ENCODE measurements at places on chromosomes 4 and X.
A peak's percentile ranks its signal among the peaks of the same experiment; 100 is the strongest.

GRCh38 chr4:25966171-25966570, 52.2 kb downstream of the SMIM20 start:
- DNase-seq, result peak; percentile 80

GRCh38 chr4:174036111-174036510, 247.4 kb downstream of the FBXO8 start:
- no peak for DNase-seq

- no peak for DNase-seq
Measured at GRCh38 chr4:143443728-143444127, 69.8 kb upstream of the SMARCA5 start.

- no peak for DNase-seq
Measured at GRCh38 chr4:55554453-55555030, 7.8 kb upstream of the CLOCK start.

DNA sequence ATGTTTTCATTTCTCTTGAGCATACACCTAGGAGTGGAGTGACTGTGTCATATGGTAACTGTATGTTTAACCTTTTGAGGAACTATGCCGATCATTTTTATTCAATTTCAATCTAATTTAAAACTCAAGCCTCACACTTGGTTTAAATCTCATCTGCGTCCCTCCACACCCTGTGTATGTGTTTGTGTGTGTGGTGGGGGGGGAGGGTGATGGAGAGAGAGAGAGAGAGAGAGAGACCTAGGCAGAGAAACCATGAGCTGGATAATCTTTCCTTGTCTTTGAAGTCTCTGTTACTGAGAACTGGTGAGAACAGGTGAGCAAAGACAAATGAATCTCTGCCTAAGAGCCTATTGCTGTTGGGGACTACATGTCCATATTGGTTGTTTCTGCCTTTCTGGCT, 105.0 kb downstream of the ARHGAP24 start:
- no peak for DNase-seq
